ENCODE measurements at places on chromosomes 16 and 17. TPM values are rescaled to one million over a fixed set of nuclear protein-coding genes. Genes with fewer than 3 reads are reported as not detected.

Gene EIF5A
- 388 TPM for polyA plus RNA-seq

Gene ALOX15B
- 1.8 TPM for polyA plus RNA-seq

Gene CBX2
- polyA plus RNA-seq = 19.4 TPM

Gene MEOX1
- 6.1 TPM for polyA plus RNA-seq

Gene CMTM2
- 1,249 TPM for polyA plus RNA-seq

Data from testis (tissue), 5 donors.